ENCODE measurements at places on chromosomes 6 and 20.

DNA sequence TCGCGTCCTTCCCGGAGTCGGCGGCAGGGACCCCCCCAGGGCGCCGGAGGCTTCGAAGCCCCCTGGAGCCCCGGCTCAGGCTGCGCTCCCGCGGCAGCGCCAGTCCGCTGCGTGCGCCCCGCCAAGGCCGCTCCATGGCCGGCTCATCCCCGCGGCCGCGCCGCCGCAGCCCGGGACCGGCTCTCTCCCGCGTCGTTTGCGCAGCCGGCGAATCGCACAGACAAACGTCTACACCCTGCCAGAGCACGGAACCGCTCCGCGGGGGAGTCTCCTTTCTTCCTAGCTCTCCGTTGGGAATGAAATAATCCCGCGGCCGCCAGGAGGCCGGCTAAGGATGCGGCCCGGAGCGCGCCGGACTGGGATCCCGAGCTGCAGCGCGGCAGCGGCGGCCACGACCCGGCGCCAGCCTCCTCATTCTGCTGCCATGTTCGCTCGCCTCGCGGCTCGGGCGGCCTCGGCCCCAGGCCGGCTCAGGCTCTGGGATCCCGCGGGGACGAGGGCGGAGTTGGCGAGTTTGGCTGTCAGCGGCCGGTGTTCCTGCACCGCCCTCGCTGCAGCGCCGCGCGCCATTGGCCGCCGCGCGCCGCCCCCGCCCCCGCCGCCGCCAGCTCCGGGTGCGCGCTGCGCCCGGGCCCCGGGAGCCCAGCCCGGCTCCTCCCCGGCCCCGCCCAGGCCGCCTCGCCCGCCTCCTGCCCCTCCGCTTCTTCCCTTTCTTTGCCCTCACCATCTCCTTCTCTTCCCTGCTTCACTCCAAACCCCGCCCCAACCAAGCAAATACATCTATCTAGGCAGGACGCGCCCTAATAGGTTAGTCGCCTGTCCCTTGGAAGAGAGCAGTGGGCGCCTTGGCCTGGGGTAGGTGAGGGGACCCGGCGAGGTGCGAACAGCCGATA is at the start of gene GFOD1:
TSS of gene GFOD1 (minus strand) at position 479 of the 893 bp plus-strand sequence. CDS start 710 bp downstream, outside the sequence.
- DNase-seq = peak; percentile 67

- no peak for DNase-seq
These were observed 367.6 kb downstream of the TENT5A start for GRCh38 chr6:81384921-81385320.

DNA sequence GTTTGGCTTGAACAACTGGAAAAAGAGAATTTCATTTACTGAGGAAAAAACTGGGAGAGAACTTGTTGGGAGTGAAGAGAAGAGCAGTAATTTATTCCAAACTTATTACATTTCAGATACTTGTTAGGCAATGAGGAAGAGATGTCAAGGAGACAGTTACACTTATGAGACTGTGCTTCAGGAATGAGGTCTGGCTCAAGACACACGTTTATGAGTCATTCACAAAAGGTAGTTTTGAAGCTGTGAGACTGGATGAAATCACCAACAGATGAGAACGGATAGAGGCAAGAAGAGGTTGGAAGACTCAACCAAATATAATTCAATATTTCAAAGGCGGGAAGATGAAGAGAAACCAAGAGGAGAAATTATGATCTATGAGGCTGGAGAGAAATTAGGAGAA is 70.6 kb upstream of the DEFB112 start:
- DNase-seq = no peak

- DNase-seq = no peak
These were observed 144.0 kb downstream of the SIM1 start for GRCh38 chr6:100320686-100321085.

DNA sequence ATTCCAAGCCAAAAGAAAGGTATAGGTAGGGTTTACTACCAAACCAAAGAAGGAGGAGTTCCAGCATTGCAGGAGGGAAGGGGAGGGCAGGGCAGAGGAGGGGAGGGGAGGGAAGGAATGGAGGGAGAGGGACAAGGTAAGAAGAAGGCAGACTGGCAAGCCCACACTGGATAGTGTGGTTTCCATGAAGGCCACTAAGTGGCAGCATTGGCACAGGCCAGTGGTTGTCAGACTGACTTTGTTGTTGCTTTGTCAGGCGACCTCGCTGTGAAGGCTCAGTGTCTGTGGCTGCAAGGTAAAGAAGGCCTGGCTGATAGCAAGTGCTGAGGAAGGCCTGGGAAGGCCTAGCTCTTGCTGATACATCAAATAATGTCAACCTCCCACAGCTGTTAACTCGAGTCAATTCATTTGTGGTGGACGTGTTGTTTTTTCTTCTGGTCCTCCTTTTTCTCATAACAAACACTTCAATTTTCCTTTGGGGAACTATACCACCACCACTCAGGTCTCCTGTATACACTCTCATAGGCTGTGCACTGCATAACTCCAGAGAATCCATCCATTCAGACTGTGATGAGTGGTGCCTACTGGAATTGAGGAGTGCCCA is 7.7 kb upstream of the ZNF334 start:
- no peak for DNase-seq

GRCh38 chr6:157715728-157716164 is 107.3 kb upstream of the SNX9 start:
- no peak for DNase-seq

- DNase-seq = no peak
These were observed 5.6 kb downstream of the MDFI start for GRCh38 chr6:41643899-41644269.

DNA sequence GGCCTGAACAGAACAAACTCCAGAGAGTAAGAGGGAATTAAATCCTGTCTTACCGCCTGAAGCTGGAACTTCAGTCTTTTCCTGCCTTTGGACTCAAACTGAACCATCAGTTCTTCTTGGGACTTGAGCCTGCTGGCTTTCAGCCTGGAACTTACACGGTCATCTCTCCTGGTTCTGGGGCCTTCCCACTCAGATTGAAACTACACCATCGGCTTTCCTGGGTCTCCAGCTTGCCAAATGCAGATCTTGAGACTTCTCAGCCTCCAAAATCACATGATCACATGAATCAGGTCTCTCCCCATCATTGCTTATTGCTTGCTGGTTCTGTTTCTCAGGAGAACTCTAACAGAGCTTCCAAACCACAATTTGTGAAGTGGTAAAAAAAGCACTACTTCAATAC is 276.3 kb downstream of the KIF16B start:
- DNase-seq = no peak

DNA sequence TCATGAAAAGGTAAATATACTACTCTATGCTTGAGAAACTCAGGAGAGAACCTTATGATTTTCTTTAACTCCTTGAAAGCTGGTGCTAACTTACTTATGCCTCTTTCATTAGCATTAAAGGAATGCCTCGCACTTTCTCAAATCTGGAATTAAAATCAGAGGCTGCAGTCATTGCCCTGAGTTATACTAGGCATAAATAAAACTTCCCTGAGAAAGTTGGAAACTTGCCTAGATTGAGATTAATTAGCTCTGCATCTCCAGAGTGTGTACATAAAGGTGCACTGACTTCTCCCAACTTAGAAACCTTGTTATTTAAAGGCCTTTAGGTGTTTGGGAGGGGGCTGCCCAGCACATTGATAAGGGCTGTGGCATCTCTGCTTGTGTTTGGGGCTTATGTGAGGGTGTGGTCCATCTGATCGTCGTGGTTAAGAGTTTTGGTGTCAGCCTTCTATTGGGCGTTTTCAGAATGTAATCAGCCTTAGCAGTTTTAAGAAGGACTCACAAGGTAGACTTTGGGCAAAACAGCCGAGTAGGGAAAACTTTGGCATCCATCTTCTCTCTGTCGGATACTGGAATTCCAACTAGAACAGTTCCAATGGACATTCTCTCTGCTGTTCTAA is 32.1 kb upstream of the CCN6 start:
- no peak for DNase-seq

DNA sequence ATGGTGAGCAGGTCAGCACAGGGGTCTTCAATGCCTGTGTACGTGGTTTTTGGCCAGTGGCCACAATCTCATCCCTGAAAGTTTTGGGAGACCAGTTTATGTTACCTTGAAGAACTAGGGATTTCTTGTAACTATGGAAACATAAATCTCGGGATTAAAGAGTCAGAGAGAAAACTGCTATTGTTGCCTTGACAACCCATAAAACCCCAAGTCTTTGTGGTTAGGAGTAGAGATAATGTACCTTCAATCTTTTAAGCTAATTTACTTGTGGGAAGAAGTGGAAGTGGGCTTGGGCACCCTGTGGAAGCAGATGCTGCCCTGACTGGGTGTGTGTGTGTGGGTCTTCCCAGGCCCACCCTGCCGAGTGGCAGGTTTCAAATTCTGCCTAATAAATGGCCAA is 46.1 kb upstream of the ZNF831 start:
- DNase-seq = no peak

- no peak for DNase-seq
These were observed 303.0 kb downstream of the FOXC1 start for GRCh38 chr6:1912731-1913130.

DNA sequence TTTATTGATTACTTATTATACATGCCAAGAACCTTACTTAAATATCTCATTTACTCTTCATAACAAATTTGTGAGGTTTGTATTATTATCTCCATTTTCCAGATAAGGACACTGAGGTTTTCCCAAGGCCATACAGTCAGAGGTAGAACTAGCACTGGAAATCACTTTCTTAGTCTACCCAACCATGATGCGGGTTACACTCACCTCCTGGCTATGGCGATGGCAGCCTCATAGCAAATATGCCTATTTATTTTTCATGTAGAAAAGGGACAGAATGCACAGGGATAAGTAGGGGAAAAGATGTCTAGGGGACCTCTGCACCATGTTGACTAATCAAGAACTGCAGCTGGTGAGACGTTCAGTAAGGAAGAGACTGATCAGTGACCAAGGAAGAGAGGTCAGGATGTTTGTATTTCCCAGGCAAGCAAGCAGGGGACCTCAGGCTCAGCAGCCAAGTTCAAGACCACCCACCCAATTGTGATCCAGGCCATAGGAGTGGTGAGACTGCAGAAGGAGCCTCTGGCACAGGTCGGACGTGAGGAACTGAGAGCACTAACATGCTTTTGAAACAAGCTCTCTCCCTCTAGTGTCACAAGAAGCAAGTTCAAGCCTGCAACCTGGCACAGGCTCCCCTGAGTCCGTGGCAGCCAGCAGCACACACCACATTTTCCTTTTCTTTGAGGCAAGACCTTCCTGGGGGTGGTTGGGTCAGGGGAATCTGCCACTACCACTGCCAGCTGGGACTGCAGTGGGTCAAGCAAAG is 97.8 kb downstream of the GMPR start:
- no peak for DNase-seq

DNA sequence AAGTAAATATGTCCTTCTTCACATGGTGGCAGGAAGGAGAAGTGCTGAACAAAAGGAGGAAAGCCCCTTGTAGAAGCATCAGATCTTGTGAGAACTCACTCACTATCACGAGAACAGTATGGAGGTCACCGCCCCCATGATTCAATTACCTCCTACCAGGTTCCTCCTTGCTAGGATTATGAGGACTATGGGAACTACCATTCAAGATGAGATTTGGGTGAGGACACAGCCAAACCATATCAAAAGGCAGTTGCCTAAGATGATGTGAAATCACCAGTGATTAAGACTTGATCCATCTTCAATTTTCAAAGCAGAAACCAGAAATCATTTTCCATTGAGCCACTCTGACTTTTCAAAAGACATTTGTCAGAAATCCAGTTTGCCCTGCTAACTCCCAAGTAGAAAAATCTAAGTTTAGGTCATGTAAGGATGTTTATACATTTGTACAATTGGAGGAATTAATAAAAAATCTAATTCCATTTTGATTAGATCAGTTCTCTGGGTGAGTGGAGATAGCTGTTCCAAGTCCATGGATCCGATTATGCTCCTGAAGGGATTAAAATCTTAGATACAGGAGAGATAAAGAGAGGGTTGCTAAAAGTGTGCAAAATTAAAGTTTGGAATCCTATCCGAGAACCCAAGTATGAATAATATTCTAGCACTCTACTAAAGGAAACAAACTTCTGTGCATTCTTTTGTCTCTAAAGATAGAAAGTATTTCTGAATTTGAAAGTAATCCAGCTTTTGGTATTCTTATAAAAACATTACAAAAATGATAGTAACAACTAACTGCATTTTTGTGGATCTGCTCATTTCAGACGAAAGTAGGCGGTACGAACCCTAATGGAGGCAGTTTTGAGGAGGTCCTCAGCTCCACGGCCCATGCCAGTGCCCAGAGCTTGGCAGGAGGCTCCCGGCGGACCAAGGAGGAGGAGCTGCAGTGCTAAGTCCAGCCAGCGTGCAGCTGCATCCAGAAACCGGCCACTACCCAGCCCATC is 39.5 kb downstream of the HDDC2 start:
- DNase-seq = no peak

GRCh38 chr20:17828598-17829144 is 128.9 kb downstream of the BANF2 start:
- no peak for DNase-seq

DNA sequence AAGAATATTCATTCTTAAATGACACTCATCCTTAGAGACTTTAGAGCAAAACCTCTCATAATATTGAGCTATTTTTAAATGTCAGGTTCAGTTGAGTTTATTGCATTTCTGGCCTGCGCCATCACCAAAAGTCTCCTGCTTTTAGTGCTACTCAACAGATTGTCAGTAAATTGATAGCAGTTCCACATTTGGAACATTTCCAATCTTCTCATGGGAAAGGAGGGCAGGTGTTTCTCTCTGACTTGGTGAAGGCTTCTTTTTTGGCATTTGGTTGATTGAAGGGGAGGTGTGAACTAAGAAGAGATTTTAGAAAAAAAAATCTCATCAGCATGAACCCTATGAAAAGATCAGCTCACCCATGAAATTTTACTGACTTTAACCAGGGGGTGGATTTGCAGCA is 125.9 kb upstream of the INSM1 start:
- DNase-seq = no peak

DNA sequence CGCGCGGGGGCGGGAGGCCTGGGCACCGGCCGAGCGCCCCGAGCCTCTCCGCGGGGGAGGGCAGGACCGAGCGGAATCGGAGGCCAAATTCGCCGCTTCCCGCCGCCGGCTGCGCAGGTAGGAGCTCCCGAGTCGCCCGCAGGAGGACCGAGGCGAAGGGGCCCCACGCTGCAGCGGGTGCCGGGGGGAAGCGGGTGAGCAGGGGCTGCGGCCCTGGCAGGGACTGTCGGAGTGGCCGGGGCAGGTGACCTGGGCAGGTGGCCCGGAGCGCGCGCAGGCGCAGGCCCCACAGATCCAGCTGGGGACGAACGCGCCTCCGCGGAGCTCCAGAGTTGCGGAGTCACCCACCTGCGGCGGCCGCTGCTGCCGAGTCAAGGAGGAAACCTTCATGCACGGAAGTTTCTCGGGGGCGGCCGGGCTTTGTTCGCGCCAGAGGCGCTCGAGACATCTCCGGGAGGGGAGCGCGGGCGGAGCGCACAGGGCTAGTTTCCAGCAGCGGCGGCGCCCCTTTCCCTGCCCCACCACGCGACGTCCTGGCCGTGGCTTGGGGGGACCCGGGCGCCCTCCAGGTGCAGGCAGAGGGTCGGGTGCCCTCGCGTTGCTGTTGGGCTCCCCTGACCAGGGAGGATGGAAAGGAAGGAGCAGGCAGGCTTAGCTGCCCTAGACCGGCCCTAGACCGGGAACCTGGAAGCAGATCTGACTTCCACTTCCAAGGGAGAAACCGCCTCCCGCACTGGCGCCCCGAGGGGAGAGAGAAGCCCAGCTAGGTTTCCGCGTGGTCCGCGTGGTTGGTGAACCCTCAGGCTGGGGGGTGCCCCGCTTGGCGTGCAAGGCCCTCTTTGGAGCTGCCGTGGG is 590 bp downstream of the SLCO4A1 start:
- DNase-seq = no peak

All from T-helper 1 cell (primary cell).